NCI-H1694 (cell line): ENCODE measurements at places on chromosomes 2 and 18.

DNA sequence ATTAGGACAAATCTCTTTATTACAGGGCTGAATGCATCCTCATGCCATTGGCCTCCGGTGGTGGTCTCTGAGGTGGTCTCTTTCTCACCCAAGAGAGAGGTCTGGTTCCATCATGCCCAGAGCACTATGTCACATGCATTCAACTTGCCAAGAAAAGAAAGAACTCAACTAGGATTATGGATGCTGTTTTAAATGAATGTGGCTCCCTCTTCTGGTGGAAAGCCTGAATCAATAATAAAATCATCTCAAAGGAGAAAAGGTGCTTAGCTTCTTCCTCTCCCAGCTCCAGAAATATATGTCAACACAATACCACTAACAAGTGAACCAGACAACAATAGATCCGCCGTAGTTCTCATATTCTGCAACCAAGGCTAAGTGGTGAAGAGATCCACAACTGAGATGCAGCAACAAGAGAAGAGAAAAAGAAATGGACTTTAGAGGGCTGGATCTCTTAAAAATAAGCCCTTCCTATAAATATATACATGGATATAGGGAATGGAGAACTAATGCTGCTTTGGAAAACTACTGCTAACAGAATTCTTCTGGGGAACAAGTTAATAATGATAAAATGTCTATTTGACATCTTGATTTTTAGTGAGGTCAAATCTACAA is 396.8 kb downstream of the NCKAP5 start:
- peak; percentile 76 for DNase-seq

DNA sequence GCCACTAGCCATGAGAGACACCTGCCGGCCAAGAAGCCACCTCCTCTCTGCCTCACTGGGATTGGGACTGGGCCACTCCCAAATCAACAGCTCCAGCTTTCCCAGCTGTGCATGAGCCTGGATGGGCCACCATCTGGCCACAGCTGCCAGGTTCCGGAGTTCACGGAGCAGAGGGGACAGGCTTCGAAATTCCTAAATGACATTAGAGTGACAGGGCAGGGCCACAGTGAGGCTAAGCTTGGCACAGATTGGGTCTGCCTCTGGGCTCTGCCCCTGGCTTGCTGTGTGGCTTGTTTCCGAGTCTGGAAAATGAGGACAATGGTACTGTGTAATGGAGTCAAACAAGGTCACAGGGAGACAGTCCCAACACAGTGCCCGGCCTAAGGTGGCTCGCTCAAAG is 6.5 kb downstream of the DIPK1C start:
- DNase-seq = no peak

DNA sequence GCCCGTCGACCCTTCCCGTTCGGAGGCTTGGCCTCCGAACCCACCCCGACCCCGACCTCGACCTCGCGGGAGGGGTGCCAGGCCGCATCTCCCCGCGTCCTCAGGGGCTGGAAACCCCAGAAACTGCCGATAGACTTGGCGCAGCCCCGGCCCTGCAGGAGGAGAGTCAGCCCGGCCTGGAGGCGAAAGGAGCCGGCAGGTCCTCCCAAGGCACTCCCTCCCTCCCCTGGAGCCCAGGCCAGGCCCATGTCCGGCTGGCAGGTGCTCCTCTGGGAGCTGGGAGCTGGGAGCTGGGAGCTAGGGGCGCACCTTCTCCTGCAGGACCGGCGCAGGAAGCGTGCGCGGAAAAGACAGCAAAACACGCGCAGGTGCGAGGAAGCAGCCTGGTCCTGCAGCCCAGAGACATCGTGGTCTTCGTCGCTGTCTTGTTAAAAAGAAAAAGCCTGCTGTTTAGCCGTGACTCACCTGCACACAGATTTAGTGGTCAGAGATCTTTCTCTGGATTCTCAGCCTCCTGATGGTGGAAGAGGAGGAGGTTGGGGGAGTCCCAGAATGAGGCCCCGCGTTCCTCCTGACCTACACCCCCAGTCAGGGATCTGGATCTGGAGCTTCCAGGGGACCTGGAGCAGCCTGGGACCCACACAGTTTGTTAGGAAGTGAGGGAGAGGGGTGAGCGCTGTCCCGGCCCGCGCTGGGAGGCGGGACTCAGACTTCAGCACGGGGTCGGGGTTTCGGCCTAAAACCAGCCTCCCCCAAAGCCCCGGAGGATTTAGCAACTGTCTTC is 660 bp upstream of the MBP start:
- no peak for DNase-seq

DNA sequence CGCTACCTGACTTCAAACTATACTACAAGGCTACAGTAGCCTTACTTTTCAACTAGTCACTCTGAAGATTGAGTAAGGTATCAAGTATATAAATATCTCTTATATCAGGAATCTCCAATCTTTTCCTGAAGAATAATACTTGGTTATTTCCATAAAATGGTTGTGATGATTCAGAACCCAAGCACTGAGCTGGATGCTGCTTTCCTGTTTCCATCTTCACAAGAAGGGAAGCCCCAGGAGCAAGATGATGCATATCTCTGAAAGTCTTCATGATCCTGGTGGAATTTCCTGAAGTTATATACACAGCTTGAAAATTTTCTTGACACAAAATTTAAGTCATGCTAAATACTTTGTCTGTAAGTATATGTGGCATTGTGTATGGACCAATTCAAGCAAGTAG is 243.9 kb upstream of the TANK start:
- DNase-seq = no peak

DNA sequence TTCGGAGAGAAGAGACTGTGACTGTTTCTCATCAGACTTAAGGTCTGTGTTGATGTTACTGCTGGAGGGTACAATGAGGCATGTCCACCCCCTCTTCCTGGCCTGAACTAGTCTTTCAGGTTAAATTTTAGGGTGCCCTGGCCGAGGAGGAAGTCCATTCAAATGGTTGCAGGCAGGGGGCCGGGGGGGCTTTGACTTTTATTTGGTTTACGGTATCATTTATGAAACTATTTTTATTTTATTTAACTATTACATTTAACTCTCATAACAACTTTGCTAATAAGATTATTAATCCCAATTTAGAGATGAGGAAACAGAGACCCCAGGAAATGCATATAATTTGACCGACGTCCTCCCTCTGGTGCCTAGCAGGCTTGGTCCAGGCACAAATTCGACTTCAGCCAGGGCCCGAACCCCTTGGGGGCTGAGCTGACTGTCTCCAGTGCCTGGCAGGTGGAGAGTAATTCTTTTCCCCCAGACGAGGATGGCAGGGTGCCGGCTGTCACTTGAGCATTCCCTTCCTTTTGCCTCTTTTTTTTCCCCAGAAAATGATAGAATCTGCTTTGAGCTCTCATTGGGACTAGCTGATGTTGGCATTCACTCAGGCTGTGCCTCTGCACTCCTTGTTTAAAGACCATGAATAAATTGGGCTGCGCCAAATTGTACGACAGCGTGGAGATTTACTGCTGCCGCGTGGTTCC is 255.3 kb upstream of the SALL3 start:
- DNase-seq = no peak
